ENCODE measurements at places on chromosomes 7 and 10. TPM values are rescaled to one million over a fixed set of nuclear protein-coding genes. Genes with fewer than 3 reads are reported as not detected.

GRCh38 chr7:133854739-133855138, 272.4 kb upstream of the LRGUK start:
- no peaks in the 10 kb centered on the region for H3K27me3 ChIP-seq
- no peak for DNase-seq
- no peak overlapping the region for H3K4me3 ChIP-seq
- no peaks in the 10 kb centered on the region for H3K4me1 ChIP-seq

DNA sequence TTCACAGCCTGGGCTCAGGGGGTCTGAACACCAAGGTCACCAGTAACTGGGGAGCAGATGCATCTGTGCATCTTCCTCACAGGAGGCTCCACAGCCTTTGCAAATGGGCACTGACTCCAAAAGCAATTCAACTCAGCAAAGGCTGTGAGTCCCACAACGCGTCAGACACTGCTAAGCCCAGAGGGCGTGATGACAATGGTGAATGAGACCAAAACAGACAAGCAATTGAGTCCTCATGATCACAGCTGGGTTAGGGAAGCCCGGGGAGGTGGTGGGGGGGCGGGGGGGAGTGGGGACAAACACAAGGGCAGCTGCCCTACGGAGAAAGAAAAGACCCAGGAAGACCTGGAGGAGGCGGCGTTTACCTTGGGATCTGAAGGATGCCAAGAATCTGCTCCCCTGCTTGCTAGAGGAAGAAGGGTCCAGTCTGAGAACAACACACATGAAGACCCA, 61.6 kb upstream of the RNF32 start:
- peaks cover 19% of the 10 kb centered on the region for H3K27me3 ChIP-seq
- H3K27ac ChIP-seq: no peak overlapping the region
- DNase-seq: no peak

DNA sequence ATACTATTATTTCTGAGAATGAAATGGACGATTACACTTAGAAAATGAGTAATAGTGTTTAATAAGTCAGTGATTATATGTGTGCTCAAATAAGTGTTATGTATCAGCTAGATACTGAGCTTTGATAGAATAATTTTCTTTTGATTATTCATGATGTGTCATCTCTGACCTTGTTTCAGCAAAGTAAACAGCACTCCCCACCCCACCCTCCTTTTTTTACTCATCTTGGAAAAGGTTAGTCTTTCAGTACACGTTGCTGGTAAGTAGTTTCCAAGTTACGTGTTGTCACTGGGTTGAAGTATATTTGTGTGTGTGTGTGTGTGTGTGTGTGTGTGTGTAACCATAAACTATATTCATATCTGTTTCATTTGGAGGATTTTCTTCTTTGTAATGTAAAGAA, 84.1 kb downstream of the GNAI1 start:
- no peak for DNase-seq
- H3K4me1 ChIP-seq: peaks cover 9% of the 10 kb centered on the region
- H3K27me3 ChIP-seq: no peaks in the 10 kb centered on the region

DNA sequence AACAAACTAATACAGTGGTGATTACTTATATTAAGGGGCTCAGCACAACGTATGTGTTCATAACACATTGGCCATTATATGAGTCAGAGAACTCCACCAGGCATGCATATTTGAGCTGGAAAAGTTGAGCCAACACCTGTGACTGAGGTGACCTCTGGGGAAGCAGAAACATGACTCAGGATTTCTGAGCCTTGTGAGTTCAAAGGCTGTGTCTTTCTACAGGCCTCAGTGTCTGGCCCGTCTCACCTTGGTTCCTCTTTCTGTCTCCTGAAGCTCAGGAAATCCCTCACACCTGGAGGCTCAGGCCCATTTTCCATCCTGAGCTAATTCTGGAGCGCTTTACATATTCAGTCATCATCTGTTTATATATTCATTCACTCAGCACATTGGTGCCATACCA, 230.9 kb upstream of the AGK start:
- no peak for DNase-seq
- H3K27ac ChIP-seq: no peak overlapping the region
- peaks cover 3% of the 10 kb centered on the region for H3K27me3 ChIP-seq
- peaks cover 2% of the 10 kb centered on the region for H3K4me1 ChIP-seq
- H3K36me3 ChIP-seq: no peaks in the 10 kb centered on the region
- no peak overlapping the region for H3K4me3 ChIP-seq

GRCh38 chr10:47311193-47311931, 10.9 kb upstream of the GDF2 start:
- peak overlapping the region; percentile 39 for H3K4me3 ChIP-seq
- H3K36me3 ChIP-seq: no peaks in the 10 kb centered on the region
- peaks cover 13% of the 10 kb centered on the region for H3K4me1 ChIP-seq
- peak; percentile 81 for DNase-seq
- no peak overlapping the region for H3K27ac ChIP-seq

- H3K4me1 ChIP-seq: peaks cover 3% of the 10 kb centered on the region
- H3K27me3 ChIP-seq: no peaks in the 10 kb centered on the region
- H3K36me3 ChIP-seq: no peaks in the 10 kb centered on the region
- no peak for DNase-seq
- no peak overlapping the region for H3K4me3 ChIP-seq
These were observed 90.3 kb upstream of the CTTNBP2 start for GRCh38 chr7:117963264-117964197.

DNA sequence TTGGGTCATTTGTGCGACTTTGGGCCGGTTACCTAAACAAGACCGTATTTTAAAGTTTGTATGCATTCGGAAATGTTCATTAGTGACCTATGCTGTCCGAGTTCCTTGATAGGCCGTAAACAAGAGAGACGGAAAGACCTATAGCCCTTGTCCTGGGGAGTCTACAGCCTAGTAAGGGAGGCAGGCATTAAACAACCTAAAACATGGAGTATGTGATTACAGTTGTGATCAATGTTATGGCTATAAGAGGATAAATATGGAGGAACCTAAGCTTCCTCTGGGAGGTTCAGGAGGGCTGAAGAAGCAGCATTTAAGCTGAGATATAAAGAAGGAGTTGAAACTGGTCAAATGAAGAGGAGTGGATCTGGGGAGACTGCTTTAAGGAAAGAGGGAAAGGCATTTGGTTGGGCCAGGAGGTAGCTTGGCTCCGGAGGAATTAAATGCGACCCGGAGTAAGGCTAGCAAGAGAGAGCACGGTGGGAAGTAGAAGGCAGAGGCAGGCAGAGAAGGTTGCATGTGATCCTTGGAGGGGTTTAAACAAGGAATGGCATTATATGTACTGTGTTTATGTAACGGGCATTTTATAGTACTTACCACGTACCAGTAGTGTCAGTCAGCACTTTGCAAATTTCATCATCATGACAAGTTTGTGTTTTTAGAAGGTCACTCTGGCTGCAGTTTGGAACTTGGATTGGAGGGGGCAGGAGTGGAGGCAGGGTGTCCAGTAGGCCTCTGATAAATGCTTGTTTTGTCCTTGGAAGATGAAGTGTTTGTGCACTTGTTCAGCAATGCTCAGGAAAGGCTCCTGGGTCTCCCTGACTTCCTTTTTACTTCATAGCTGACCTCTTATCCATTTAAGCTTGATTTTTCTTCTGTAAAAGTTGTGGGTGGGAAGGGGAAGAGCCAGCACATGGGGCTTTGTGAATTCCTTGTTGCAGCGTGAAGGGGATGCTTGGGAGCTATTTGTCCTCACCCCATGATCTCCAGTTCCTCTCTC, 1.0 kb upstream of the AVPI1 start:
- peaks cover 7% of the 10 kb centered on the region for H3K27me3 ChIP-seq
- peak overlapping the region; percentile 45 for H3K27ac ChIP-seq
- peaks cover 14% of the 10 kb centered on the region for H3K4me1 ChIP-seq
- peak overlapping the region; percentile 82 for H3K4me3 ChIP-seq

GRCh38 chr7:98500764-98501163, 99.9 kb upstream of the BAIAP2L1 start:
- H3K4me1 ChIP-seq: no peaks in the 10 kb centered on the region
- H3K36me3 ChIP-seq: no peaks in the 10 kb centered on the region
- no peak for DNase-seq
- H3K4me3 ChIP-seq: no peak overlapping the region
- no peaks in the 10 kb centered on the region for H3K27me3 ChIP-seq

DNA sequence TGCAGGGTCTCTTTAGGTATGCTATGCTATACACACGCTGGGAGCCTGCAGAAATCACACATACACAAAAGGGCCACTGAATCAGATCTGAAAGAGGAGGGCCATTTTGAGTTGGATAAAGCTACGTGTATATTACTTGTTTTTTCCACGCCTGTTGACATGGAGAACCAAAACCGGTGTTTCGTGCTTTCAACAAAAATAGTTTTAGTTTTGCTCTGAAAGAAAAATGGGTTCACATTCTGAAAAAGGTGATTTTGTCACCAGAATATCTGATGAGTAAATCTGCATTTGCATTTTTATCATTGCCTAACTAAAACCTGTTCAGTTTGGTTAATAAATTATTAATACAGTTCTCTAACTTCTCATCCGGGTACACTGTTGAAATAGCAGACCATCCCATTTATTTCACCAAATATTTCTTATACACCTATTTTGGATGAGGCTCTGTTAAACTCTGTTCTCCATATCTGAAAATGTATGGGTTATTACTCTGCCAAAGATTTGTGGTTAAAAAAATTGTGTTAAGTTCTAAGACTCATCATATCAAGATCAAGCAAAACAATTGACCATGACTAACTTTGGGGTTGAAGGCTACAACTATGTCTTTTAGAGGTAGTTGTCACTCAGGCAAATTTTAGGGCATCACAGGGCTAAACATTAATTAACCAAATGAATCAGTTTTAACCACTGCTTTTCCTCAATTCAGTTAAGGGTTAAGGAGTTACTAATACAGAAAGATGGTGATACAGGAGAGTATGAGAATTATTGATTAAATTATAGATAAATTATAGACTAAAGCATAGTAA, 101.2 kb upstream of the RPA3 start:
- peaks cover 14% of the 10 kb centered on the region for H3K36me3 ChIP-seq
- H3K4me1 ChIP-seq: peaks cover 24% of the 10 kb centered on the region
- H3K27me3 ChIP-seq: no peaks in the 10 kb centered on the region
- no peak for DNase-seq

Gene TMEM184A
- total RNA-seq: not detected
